ENCODE measurements at places on chromosomes 1 and 21.

DNA sequence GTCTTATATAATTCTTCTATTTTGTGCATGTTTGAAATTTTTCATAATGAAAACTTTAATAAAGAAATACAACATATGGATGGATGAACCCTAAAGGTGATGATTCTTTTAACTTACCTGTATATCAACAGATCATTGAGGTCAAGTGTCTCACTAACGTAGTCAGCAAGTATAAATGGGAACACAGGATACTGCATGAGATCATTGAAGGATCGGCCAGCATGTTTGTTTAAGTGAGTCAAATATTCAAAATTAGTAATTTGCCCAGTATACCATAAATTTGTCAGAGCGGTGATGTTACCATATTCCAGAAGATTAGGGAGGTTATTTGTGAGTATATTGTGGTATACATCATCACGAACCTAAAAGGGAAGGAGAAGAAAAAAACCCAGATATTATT lies 71.0 kb upstream of the GNG4 start:
- no peak for DNase-seq

DNA sequence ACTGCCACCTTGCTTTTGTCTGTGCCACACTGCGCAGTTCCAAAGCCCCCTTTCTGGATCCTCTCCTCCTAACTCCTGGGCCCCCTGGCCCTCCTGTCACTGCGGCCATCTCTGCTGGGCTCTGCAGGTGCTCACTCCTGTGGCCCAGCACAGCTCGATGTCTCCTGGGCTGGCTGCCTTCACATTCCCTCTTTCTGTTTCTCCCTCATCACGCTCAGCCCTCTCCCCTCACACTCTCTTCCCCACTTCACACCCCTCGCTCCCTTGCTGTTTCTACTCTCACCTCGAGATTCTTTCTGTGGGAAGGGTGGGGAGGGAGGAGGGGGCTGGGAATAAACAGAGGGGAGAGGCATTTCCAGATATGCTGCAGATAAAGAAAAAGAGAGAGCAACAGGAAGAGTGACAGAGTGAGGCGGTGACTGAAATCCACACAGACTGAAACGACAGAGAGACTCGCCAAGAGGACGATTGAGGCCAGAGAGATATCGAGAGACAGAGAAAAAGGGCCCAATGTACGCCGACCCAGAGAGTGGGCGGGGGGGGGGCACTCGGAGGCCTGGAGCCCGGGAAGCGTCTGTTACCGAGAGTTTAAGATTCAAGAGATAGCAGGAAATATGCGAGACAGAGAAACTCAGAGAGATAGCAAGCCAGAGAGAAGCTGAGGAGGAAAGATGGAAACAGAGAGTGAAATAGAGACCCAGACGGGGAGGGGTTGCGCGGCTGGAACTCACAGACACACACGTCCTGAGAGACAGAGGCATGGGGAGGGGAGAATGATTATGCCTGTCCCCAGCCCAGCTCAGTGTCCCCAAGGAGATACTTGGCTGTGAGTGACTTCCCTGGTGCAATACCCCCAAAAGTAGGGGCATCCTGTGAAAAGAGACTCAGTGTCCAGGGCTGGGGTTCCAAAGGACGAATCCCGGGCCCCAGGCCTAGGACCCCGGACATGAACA lies 666 bp downstream of the CSF3R start:
- DNase-seq = no peak

DNA sequence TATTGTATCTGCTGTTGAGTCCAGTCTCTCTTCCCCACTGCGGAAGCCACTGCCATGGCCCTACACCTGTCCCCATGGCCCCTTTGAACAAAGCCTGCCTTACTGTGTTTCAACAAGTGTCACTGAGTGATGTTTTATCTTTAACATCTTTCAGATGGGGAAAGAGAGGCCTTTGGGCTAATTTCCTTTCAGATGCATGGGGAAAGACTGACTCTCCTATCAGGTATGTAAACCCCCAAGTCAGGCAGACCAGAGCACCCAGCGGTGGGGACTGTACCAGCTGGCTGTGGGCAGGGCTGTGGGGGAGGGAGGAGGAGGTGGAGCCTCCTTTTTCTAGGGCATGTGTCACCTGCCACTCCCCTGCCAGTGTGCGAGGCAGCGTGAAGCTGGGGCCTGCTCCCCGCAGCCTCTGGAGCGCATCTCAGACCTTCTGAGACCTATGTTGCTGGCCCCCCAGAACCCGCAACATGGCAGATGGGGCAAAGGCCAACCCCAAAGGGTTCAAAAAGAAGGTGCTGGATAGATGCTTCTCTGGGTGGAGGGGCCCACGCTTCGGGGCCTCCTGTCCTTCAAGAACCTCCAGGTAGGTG lies at the start of gene PLA2G2F:
Gene PLA2G2F, plus strand, starts transcription at position 363 of the 590 bp plus-strand sequence. Its CDS starts 105 bp downstream, at position 468.
- DNase-seq = no peak

GRCh38 chr1:31977385-31978131 lies 36.1 kb upstream of the KHDRBS1 start:
- no peak for DNase-seq

GRCh38 chr1:23593042-23593521 lies 33.8 kb upstream of the ID3 start:
- DNase-seq = no peak

DNA sequence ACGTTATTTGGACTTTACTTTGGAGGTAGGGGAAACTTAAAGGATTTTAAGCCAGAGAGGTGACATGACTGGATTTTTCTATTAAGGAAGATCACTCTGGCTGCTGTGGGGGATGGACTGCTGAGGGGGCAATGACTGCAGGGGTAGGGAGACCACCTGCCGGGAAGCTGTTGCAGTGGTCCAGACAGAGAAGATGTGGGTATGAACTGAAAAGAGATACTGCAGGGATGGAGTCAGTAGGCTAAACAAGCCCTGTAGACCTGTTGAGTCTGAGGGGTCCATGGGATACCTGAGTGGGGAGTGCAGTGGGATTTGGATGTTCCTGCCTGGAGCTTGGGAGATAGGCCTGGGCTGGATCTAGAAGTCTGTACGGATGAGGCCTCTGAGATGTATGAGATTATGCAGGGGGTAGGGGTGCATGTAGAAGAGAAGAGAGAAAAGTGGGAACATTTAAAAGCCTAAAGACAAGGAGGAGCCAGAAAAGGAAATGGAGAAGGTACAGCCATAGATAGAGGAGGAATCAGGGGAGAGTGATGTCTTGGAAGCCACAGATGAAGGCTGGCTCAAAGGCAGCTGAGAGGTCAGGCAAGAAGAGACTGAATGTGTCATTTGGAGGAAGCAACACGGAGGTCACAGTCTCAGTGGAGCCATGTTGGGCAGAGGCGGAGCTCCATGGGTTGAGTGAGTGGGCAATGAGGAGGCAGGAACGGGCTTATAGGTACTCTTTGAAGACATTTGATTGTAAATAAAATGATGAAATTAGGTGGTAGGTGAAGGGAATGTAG lies 25.9 kb upstream of the KCNA2 start:
- DNase-seq = no peak

- DNase-seq = no peak
These were observed 11.7 kb upstream of the FCMR start for GRCh38 chr1:206933333-206933945.

GRCh38 chr1:234398849-234399381 lies 25.7 kb downstream of the COA6 start:
- no peak for DNase-seq

- peak; percentile 84 for DNase-seq
These were observed 12.6 kb upstream of the MAPKAPK2 start for GRCh38 chr1:206672011-206672688.

DNA sequence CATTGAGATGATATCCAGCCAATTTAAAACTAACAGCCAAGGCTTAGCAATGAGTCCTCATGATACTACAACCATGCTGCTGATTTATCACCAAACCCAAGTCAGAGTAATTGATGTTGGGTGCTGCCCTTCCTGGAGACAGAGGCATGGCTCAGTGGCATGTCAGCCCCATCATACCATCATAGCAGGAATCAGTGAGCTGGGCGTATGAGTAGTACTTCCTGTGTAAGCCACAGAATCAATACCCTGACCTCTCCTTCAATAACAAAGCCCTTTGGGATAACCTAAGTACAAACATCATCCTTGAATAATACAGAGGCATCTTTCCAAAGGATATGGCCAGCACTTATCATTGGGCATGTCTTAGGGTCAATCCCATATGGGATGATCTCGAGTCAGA lies 3.0 kb upstream of the LCE1E start:
- DNase-seq = no peak

- DNase-seq = no peak
These were observed 47.6 kb downstream of the ATP6V1G3 start for GRCh38 chr1:198492872-198493271.

- DNase-seq = no peak
These were observed 556.5 kb downstream of the PTBP2 start for GRCh38 chr1:97277891-97278654.

DNA sequence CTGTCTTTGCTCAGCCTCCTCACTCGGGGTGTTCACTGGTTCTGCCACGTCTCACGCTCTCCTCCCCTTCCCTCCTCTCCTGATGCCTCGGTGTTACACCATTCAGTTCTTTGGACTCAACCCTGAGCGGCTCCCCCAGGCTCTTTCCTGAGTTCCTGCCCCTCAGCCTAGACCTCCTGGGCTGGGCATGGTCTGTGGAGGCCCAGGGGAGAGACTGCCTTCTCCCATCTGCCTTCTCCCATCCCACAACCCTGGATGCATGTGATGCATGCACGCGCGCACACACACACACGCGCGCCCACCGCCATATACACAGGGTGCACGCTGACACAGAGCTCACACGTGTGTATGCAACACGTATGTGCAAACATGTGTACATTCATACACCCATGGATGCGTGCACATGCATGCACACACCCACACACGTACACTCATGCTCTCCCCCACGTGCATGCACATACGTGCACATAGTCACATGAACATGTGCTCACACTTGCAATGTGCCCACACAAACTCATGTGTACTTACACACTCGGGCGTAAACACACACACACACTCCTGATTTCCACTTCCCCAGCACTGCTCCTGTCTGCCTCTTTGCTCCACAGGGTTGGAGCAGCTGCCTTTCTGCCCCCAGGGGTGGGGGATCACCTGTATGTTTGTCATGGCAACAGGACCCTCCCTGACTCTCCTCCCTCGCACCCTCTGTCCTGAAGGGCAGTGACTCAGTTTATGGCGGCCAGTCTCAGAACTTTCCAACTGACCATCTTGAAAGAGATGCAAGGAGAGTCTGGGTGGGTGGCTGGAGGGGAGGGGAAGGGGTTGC lies 59.0 kb downstream of the HUNK start:
- no peak for DNase-seq

GRCh38 chr1:184705271-184705670 lies 49.4 kb downstream of the EDEM3 start:
- DNase-seq = no peak

DNA sequence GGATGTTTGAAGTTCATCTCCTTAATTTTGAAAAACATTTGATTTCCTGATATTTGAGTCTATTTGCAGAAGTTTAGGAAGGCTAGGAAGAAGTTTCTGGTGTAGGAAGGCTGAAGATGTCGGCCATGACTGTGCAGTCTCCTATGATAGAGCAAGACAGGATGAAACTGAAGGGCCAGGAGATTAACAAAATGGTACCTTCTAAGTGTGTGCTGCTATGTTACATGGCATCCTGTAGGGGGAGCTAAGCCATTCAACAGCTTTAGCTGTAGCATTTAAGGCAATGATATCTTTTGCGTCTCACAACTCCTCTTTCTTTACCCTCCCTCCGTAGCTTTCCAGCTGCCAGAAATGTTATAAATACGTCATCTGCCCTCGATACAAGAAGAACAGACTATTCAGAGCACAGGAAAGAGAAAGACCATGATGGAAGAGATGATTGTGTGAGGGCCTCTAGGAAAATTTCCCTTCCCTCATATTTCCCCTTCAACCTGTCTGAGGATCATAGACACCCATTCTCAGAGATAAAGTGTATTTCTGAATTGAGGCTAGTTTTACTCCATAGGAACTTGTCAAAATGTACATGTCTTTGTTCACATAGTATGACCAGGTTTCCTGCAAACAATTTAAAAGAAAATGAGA lies 61.1 kb downstream of the XCL1 start:
- no peak for DNase-seq

- DNase-seq = no peak
These were observed 1.4 kb upstream of the ATP1B1 start for GRCh38 chr1:169105087-169105433.

GRCh38 chr1:1989789-1990188 lies 13.8 kb downstream of the CFAP74 start:
- no peak for DNase-seq

GRCh38 chr1:232574889-232575762 lies 54.8 kb downstream of the SIPA1L2 start:
- DNase-seq = no peak

DNA sequence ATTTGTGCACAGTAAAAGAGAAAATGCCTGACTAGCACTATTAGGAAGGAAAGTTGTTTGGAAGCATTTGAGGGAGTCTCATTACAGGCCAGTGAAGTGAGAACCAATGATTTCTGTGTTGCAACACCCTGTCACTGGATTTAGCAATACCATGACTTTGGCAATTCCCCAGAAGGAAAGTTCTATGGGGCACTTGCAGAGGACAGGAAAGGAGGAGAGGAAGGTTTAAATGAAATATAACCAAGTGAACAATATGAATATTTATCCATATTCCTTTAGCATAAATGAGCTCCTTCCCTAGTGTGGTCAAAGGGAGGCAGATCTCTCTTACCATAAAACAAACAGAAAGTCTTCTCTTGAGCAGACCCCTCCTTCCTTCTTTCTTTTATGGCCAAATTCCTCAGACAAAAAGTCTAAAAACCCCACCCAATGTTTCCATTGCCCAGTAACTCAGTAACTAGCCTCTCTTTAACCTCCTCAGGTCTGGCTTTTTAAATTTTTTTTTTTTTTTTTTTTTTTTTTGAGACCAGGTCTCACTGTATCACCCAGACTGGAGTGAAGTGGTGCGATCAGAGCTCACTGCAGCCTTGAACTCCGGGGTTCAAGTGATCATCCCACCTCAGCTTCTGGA lies 5.5 kb downstream of the TLR5 start:
- DNase-seq = peak; percentile 80

GRCh38 chr1:17795836-17796645 lies 40.9 kb downstream of the ACTL8 start:
- DNase-seq = no peak

GRCh38 chr21:39934895-39935294 lies 67.7 kb downstream of the PCP4 start:
- DNase-seq = no peak

DNA sequence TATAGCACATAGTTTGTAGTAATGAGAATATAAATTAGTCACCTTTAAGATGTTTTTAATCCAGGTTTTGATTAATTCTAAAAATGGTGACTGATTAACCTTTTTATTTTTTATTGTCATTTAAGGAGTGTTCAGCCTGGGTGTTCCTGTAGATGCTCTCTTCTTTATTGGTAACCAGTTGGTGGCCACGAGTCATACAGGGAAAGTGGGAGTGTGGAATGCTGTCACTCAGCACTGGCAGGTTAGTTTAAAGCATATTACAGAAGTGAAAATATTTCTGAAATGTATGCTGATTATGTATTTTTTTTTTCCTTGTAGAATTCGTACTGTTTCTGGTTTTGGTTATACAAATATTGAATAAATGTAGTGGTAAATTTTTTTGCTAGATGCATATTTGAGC lies 28.1 kb downstream of the KCTD3 start:
- no peak for DNase-seq

GRCh38 chr1:218412171-218412570 lies 67.0 kb downstream of the TGFB2 start:
- DNase-seq = no peak

GRCh38 chr1:243991650-243992049 lies 59.4 kb upstream of the ZBTB18 start:
- no peak for DNase-seq

GRCh38 chr1:83571536-83571935 lies 427.4 kb downstream of the TTLL7 start:
- no peak for DNase-seq

- DNase-seq = no peak
These were observed 4.3 kb downstream of the REN start for GRCh38 chr1:204161609-204162493.

GRCh38 chr1:113980110-113980509 lies 836 bp downstream of the OLFML3 start:
- DNase-seq = peak; percentile 56

Measured in large intestine (tissue), 12 donors.